Right kidney (tissue), 9 donors: ENCODE measurements at places on chromosomes 2 and 18.

GRCh38 chr2:138123741-138124140 lies 159.5 kb downstream of the HNMT start:
- no peak for DNase-seq

GRCh38 chr2:181520253-181520652 lies 63.1 kb downstream of the ITGA4 start:
- DNase-seq = no peak

DNA sequence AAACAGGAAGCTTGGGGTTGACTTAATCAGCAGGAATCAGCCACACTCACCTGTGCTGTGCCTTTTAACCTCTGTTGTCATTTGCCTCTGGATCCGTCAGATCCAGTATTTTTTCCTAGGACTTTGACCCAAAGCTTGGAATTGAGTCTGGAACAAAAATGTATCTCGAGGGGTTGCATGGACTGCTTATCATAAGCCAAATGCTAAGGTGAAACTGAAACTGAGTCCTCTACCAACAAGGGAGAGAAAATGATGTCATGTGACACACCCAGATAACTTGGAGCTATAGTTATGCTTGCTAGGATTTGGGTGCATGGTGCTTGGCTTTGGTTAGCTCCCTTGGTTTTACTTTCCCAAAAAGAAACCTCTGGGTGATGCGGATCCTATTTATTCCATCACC lies 2158.6 kb upstream of the PIK3C3 start:
- DNase-seq = no peak

DNA sequence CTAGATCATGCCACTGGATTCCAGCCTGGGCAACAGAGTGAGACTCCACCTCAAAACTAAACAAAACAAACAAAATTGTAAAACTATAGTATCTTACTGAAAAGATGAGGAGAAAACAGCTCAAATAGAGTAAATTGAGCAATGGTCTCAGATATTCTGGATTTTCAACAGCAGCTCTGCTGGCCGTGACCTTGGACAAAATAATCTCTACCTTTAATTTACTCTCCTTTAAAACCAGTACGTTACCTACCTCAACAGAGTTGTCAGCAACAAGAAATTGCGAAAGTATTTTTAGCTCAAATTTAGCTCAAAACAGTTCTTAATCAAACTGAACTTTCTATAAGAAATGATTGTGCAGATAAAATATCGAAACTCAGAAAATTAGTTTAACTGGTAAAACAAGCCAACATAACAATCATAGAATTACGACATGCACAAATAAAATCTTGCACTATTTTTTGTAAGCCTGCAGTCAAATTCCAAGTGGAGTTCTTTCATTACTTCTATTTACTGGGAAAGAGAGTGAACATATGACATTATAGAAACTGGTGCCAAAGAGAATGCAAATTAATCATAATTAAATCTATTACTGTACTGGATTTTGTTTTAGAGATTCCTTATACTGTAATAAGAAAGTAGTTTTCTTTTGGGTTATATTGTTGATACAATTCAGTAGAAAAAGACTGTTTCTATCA lies 40.8 kb downstream of the TRIP12 start:
- no peak for DNase-seq

DNA sequence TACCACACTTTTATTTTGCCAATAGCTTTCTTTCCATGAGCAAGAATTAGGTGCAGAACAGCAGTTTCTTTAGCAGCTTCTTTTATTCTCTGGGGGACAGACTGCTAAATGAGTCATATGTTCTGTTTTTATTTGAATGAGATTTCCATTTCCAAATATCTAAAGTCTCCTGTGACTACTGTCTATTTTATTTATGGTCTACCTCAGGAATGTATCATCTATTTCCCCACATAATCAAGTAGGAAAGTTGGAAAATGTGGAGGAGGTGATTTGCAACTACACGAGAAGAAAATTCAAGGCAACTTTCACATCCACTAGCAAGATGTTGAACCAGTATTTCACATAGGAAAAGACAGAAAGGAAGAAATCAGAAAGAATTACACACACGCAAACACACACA lies 139.9 kb upstream of the MEX3C start:
- no peak for DNase-seq

DNA sequence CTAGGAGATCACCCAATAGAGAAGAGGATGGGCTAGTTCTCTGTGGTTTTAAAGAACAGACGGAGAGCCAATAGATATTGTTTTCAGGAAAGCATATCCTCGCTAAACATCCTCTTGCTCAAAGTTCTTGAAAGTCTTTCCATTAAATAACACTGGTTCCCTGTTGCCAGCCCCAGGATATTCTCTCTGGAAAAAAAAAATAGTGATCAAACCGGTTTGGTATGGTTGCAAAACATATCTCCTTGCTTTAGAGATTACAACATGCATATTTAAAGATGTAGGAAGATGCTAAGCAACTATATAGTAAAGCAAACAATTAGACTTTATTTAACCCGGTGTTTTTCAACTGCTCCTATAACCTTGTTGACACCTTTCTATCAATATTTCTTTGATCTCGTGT lies 211.4 kb downstream of the CMPK2 start:
- DNase-seq = no peak

DNA sequence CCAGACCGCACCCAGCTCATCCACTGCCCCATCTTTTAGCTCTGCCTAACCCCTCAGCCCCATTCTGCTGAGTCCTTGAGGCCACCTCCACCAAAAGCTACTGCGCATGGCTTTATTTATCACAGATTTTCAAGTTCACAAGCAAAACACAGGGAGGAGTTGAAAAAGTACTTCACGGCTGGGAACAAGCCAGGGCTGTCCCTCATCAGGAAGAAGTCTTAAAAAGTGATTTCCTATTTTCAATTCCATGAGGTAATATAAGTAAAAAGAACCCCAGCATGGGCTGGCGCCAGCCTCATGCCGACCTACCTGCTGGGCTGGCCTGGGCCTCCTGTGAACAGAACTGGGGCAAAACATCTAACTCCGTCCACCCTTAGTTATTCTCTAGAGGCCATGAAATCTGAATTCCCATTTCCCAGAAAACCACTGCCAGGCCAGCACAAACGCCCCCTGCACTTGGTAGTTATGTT lies 69.0 kb downstream of the POLR1A start:
- no peak for DNase-seq

DNA sequence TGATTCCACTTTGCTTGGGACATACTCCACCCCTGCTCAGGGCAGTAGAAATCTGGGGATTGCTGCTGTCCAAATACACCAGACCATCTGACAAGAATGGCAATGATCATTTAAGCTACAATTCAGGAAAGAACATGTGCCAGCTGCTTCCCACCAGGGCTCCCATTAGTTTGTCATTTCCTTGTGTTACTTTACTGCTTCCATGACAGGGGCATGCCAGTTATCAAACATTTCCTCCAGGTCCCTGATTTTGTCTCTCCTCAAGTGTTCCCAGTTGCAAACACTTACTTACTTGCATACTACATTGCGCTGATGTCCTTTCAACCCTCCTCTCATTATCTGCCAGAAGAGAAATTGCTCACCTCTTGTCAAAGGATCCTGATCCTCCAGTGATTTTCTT lies 474.5 kb upstream of the DCC start:
- no peak for DNase-seq

DNA sequence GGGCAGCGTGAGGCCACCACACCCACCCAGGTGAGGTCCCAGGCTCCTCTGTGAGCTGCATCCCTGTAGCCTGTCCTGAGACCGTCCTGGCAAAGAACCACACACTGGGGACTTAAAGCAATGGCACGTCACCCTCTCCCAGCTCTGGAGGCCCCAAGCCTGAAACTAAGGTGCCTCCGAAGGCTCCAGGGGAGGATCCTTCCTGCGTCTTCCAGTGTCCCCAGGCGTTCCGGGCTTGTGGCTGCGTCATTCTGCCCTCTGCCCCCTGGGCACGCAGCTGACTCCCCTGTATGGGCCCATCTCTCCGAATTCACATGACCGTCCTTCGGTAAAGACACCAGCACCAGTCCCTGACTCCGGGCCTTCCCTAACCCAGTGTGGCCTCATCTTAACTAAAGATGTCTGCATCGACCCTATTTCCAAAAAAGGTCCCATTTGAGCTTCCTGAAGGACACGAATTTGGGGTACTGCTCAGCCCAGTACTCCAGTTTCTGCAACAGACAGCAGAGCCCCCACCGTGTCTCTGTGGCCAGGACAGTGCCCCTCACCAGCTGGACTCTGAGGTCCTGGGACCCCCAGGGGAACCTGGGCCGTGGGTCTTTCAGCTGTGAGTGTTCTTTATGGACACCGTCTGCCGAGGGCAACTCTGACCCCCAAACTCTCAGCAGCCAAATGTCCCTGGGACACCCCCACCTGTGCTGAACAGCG lies 75.2 kb upstream of the CTDP1 start:
- DNase-seq = no peak

GRCh38 chr2:150211164-150211631 lies 276.3 kb downstream of the RND3 start:
- DNase-seq = no peak

GRCh38 chr2:238409341-238410199 lies 17.2 kb upstream of the ASB1 start:
- no peak for DNase-seq

DNA sequence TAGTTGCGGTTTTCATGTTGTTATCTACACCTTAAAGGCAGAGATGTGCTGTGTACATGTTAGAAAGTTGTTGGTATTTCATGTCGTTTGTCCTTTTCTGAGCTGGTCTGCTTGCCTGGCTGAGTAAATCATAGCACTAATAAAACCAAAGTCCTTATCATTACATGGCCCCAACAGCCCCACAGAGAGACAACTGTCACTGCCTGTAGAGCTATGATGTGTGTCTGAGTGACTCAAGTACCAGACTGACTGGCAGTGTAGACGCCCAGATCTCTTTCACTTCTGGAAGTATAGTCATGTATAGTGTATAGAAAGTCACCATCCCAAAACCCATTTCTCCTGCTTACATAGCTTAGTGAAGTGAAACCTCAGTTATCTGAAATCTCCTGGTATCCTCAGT lies 4.3 kb downstream of the SOCS6 start:
- DNase-seq = no peak

DNA sequence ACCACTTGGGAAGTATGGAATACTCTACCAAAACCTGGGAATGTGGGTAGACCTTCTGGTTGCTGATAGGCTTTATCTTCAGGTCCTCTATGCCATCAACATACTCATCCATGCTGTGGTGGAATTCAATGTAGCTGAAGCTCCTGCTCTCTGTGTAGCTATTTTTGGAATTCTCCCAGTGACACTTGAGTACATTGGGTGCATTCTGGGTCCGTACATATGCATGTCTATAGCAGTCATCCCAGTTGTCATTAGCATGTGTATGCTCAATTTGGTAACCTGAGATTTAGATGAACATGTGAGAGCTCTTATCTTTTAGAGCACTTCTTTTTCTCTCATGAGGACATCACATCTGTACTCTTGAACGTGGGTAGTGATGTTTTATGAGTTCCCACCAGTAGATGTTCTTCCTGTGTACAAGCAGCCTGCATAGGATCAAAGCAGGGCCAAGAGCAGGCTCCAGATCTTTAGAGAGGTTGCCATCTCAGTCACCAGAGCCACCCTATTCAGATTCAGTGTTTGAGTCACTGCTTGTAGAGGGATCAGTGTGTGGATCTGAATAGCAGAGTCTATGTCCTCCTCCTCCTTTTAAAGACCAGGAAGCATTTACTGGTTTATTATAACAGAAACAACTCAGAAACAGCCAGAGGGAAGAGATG lies 65.9 kb downstream of the MGAT5 start:
- DNase-seq = no peak

DNA sequence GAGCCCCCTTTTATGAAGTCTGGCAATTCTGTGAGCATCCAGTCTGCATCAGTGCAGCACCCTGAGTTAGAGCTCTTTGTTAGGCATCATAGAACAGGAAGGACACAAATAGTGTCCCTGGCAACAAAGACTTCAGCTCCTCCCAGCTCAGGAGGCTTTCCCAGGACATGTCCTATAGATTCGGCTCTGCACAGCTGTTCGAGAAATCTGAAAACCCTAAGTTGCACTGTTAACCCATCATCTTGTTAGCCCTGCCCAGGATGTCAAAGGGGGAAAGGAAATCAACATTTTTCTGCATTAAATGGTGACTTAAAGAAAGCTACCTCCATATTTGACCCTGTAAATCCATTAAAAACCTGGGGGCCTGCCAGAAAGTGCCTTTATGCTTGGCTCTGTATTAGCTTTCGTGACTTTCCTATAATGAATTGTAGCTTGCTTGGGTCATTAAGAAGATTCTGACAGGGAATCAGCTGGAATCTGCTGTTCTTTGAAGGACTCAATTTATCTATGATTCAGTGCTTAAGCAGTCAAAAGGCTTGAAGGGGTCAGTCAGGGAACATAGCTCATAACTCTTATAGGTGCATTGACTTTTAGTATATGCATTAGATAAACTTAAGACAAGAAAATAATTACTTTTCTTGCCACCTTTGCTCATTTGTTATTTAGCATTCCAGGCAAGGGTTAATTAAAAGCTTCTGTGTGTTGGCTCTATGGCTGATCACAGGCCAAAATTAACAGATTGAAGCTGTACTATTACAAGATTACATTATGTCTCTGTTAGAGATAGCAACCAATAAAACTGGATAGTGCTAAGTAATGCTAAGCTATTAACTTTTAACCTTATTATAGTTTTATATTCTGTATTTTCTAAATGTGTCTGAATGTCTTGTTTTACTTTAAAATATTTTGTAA lies 20.6 kb downstream of the ERMN start:
- peak; percentile 6 for DNase-seq

DNA sequence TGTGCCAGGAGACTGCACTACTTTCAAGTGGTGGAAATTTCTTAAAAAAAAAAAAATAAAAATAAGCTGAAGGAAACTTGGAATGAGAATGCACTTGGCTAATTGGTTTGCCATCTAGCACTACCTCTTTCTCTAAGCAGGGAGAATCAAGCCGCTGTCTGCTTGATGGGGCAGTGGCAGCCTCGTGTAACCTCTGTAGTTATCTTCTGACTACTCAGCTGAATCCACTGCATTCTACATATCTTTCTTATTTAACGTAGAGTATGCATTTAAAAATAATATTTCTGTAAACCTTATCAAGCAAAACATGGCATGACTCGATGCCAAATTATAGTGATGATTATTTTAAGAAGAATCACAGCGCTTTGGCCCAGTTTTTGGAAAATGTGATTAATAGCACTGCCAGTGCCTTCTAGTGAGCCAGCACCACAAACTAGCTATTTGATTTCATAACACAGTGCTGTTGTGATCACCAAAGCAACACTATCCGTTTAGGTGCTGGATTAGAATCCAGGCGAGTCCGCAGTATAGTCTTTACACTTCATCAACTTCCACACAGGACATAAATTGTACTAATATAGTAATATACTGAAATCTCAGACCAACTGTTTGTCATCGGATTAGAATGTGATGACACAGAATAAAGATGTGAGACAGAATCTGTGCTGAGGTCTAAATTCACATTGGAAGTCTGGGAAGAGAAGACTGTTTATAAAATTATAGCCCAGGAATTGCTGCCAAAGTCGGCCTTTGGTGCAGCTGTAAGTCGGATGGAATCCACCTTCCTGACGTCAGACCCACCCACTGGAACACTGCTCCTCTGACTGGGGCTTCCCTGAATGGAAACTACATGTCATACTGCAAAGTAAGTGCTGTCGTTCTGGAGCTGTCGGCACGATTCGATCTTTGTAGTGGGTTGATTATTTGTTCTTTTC lies 136.5 kb upstream of the ETAA1 start:
- DNase-seq = no peak
